ENCODE measurements at places on chromosomes 5 and 9. TPM values are rescaled to one million over a fixed set of nuclear protein-coding genes. Genes with fewer than 3 reads are reported as not detected.
A peak's percentile ranks its signal among the peaks of the same experiment; 100 is the strongest.

The ANKRD33B gene
- 2.3 TPM for total RNA-seq

DNA sequence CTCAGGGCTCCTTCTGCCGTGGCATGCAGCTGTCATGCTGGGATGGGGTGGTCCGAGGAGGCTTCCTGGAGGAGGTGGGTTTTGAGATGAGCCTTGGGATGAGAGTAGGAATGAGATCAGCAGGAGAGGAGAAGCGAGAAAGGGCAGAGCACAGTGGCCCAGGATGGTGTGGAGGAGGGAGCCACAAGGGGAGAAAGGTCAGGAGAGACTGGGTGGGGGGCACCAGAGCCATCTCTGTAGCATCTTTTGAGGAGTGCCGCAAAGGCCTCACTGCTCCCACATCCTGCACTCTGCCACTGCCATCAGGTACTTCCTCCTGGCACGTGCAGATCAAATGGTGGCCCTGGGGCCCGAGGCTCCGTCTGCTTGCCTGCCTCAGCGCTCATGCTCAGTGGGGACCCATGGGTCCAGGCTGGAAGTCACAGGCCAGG is 150.2 kb downstream of the MACROH2A1 start:
- DNase-seq: no peak

GRCh38 chr5:111227801-111228200 is 3.6 kb downstream of the CAMK4 start:
- no peak for DNase-seq

- no peak for DNase-seq
Measured at GRCh38 chr9:36935768-36936497, 98.1 kb downstream of the PAX5 start.

DNA sequence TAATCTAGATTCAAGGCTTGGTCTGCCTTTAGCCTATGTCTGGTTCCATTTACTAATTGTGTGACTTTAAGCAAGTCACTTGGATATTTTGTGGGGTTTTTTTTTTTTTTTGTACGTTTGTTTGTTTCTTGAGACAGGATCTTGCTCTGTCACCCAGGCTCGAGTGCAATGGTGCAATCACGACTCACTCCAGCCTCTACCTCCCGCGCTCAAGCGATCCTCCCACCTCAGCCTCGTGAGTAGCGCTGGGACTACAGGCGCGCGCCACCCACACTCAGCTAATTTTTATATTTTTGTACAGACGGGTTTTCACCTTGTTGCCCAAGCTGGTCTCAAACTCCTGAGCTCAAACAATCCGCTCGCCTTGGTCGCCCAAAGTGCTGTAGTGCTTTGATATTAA is 1.1 kb upstream of the PFDN1 start:
- no peak for DNase-seq

The C5 gene
- 0.65 TPM for total RNA-seq

The CNTFR gene
- total RNA-seq: not detected

The PAPPA gene
- total RNA-seq: 2.5 TPM

The NIM1K gene
- total RNA-seq: not detected

- DNase-seq: no peak
Measured at GRCh38 chr9:81822967-81823366, 105.3 kb upstream of the SPATA31D4 start.

GRCh38 chr9:35976726-35977125 is 18.8 kb upstream of the OR2S2 start:
- DNase-seq: no peak

- DNase-seq: no peak
Measured at GRCh38 chr5:121967187-121967586, 5.4 kb downstream of the SRFBP1 start.

DNA sequence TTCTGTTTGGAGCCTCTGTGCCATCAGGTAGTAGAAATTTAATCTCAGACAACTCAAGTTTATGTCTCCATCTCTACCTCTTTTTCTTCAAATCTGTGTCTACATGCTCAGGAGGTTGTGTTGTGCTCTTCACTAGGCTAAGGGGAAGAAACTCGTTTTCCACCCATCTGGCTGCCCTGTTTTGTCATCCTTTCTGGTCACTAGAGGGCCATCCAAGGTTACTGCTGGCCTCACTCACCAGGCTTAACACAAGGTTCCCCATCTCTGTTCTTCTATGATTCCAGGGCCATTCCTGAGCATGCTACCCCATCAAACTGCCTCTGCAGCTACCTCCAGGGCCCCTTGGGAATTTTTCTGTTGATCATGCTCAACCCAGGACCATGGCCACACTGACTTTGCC is 213.3 kb upstream of the FBXL7 start:
- no peak for DNase-seq

GRCh38 chr5:1726469-1726865 is 73.2 kb downstream of the MRPL36 start:
- no peak for DNase-seq

- no peak for DNase-seq
Measured at GRCh38 chr5:65150599-65151304, 331.0 kb downstream of the ADAMTS6 start.

DNA sequence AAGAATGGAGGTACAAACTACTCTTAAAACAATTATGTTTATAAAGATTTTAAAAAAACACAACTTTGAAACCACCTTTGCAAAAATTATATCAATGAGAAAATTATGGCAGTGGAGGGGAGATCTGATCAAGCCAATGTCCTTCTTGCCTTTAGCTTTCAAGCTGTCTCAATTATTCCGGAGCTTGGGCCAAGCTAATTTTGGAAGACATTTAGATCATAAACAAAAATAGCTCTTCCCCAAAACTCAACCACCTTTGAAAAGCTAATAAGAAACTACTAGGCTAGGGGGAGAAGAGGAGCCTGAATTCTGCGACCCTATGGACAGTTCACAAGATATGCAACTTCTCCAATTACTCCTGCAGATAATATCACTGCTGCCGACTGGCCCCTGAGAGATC is 263.3 kb downstream of the ICE1 start:
- DNase-seq: no peak

- DNase-seq: no peak
Measured at GRCh38 chr5:85985167-85985566, 632.6 kb upstream of the COX7C start.

- DNase-seq: no peak
Measured at GRCh38 chr9:31519424-31519823, 865.0 kb upstream of the ACO1 start.

GRCh38 chr5:153513156-153513555 is 22.7 kb downstream of the GRIA1 start:
- no peak for DNase-seq

The KCNV2 gene
- not detected for total RNA-seq

The GDF9 gene
- 0.52 TPM for total RNA-seq

DNA sequence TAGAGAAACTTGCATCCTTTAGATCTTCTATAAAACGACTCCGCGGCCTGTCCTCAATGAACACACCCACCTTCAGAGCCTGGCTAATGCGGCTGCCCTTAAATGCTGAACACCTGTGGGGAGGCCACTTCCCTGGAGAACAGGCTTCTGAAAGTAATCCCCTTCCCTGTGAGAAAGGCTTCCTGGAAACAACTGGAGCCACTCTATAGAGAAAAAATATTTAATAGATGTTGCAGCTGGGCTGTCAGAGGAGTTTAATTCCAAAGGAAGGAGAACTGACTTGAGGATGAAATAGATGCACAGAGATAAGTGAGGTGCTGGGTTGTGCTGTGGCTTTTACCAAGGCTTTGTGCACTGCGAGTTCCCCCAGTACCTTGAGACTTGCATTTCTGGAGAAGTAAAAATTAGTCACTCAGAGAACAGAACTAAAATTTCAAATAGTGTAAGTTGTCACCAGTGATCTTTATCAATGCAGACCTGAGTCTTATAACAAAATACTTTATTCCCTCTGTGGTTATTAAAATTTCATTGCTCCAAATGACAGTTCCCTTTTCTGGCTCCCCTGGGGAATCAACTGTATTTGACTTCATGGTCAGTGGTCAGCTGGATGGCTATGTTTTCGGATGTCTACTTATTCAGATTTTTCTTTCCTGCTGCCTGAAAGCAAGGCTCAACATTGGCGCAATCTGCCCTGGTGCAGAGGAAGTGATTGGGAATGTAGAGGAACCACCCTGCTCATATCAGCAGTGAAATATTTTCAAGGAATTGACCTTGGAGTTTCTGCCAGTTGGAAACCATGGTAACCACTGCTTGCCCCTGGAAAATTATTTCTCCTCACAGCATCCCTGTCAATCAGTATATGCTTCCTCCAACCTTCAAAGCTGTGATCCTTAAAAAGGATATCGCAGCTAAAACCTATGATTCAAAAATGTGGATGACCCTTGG is 238.8 kb downstream of the SMARCA2 start:
- DNase-seq: no peak

- DNase-seq: peak; percentile 93
Measured at GRCh38 chr5:54390015-54390414, 65.5 kb upstream of the HSPB3 start.

The CYFIP2 gene
- 56.5 TPM for total RNA-seq

- DNase-seq: no peak
Measured at GRCh38 chr5:72511774-72512592, 4.8 kb upstream of the ZNF366 start.

The PCDHB2 gene
- total RNA-seq: 0.17 TPM

The GRXCR2 gene
- not detected for total RNA-seq

DNA sequence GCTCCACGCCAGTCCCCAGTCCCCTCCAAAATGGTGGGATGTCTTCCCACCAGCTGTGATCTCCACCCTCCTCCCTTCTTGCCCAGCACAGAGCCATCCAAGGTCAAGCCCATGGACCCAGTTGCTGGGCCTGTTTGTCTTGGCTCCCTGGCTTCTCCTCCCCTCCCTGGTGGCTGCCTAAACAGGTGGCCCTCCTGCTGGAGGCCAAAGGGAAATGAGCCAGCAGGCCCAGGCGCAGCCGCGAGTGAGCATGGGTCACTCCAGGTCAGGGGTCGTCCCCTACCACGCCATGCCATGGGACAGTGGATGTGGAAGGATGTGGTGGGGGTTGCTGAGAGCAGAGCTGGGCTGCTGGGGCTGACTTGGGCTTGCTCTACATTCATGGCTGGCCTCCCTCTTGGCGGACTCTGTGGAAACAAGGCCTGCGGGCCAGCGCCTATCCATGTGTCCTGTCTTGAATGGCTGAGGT is 33.6 kb downstream of the COL15A1 start:
- no peak for DNase-seq

DNA sequence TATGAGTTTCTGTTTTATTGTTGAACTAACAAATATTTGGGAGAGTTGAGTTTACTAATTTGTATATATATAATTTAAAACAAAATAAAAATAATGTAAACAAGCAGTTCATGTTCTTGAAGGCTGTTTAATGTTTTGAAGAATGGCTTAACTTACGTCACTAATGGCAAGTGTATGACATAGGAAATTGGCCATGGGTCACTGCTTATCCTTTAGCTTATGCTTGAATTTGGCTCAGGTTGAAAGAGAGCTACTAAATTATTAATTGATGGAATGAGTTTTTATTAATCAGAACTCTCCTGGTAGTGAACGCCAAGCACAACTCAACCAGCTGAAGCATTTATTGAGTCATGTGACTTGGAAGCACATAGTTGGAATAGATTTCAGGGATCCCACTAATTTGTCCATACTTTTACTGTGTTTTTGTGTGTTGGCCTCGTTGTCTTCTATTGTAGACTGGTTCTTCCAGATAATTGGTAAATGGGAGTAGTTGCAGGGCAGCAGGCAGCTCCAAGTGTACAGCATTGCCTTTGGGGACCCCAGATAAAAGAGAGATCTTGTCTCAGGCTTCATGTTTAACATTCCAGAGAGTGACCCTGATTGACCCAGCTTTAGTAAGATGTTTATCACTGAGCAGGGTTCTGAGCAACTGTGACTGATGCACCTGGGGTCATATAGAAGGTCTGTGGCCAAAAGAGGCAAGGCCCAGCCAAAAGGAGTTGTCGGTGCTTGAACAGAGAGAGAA is 13.5 kb downstream of the C5orf58 start:
- no peak for DNase-seq

DNA sequence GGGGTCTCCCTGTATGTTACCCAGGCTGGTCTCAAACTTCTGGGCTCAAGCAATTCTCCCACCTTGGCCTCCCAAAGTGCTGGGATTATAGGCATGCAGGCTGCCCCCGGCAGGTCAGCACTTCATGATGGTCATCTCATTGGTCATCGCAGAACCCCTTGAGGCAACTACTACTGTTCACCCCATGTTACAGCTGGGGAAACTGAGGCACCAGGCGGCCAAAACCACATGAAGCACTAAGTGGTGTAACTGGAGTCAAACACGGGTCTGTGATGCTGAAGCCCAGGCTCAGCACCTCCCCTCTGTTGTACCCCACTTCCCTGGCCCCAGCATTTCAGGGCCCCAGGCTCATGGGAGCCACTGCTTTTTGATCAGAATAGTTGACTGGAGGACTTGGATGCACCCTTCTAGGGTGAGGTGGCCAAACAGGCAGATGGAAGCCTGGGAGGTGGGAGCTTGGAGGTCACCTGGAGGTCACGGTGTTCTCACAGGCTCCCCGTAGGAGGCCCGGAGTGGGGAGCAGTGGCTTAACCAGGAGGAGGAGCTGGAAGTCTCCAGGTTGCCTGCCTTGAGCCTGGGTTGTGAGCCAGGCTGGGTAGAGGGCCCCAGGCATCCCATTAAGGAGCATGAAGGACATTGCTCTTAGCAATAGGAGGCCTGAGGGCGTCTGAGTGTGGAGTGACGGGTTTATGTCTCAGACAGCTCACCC is 57.3 kb upstream of the RPL26L1 start:
- DNase-seq: no peak

The GRM6 gene
- total RNA-seq: not detected

DNA sequence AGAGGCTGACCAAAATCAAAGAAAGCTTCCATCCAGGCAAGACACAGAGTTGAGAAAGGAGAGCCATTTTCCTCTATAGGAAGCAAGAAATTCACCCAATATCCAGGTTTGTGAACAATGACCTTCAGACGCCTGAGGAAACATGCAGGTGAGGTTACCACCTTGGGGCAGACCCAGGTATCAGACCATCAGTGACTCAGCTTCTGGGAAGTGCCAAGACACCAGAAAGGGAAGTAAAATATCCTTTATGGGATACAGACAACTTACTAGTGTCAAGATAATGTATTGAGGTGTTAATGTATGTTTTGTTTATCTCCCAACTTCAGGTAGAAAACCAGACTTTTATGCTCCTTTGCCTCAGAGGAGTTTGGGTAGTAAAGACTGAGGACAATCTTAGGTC is 2.2 kb upstream of the DTWD2 start:
- DNase-seq: no peak

- DNase-seq: no peak
Measured at GRCh38 chr5:7074176-7074575, 321.8 kb upstream of the ADCY2 start.

DNA sequence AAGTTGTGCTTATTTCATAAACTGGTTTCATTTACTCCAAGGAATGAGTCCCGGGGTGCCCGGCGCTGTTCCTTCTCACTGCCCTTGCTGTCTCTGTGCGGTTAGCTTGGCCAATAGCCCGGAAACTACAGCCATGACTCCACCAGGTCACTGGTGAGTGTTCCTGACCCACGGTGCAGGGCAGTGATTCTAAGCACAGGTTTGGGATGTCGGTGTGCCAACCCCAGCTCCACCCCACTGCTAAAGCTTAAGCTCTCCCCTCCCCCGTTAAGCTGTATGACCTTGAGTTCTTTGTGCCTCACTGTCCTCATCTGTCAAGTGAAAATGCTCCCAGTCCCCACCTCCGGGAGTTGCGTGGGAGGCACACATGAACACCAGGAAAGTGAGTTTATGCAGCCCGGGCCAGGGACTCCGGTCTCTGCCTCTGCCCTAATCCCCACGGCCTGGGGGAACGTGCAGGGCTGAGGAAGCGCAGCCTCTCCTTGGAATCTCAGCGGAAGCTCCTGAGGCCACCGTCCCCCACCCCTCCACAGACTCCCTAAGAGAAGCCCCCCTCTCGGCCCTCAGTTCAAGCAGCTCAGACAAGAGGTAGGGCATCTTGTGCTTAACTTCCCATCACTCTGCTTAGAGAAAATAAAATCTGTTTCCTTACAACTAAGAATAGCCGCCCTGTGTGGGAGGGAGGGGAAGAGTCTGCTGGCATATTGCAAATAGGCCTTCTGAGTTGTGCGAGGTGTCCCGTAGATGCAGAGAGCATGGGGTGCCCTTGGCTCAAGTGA is 92.0 kb upstream of the RAI14 start:
- peak; percentile 73 for DNase-seq

The TERT gene
- not detected for total RNA-seq
